Activated CD4-positive, alpha-beta T cell treated with anti-CD3 and anti-CD28 coated beads for 48 hours (primary cell): ENCODE measurements at places on chromosomes 1 and 21.

DNA sequence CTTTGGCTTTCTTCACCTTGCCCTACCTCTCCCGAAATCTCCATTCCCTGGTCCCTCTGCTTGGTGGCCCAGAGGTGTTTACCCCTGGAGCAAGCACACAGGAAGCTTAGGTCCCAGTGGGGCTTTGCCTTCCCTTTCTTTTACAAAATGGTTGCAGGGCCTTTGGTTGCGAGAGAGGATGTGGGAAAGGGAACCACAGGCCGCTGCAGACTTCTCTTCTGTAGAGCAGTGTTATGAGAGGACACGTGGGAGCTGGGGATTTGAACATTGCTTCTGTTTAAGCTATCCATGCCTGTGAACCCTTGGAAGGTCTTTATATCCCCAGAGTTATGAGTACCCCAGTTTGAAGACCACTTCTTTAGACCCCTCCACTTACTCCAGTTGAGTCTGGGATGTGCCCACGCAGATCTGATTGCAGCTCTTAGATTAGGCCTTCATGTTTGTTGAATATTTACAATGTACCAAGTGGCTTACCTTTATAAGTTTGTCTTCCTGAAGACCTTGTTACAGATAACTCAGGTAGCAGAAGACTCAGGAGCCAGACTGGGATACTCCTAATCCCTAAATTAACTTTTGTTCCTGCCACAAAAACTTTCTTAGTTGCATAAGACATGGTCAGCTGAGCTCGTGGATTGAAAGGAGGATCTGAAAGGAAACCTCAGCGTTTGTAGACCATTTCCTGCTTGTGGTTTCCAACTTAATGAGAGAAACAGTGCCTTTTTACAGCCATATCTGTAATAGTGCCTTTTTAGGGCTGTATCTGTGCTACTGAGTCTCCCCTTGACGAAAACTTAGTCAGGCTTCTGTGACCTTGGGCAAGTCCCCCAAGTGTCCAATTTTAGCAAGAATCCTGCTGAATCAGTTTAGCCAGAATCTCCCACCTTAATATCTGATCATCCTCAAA, 21.9 kb upstream of the IVNS1ABP start:
- DNase-seq, result peak; percentile 23

DNA sequence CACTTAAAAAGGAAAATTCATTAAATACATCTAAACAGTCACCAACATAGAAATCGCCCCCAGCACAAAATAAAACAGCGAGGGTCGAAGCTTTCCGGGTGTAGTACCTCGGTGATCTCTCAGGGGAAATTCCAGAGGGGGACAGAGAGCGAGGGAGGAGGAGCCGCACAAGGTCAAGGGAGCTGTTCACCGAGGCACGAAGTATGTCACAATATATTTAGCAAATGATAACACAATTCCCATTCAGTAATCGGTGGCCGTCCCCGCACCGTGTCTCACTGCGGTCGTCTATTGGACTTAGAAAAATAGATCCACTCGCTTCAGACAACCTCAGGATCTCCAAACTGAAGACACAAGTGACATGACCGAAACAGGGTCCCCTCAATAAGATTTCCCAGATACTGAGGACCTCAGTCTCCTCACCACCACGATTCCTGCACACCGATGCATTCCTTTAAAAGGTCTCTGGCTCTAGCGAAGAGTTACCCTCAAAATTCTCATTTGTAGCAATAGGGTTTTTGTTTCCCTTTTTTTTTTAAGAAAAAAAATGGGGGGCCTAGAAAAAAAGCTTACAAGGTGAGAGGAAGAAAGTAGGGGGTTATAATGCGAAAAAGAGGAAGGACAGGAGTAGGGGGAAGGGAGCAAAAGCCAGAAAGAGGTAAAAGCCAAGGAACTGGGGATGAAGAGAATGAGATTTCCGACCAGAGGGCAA, 1.1 kb downstream of the LPGAT1 start:
- no peak for DNase-seq

GRCh38 chr1:59520827-59521418, 224.0 kb downstream of the FGGY start:
- DNase-seq, result no peak

DNA sequence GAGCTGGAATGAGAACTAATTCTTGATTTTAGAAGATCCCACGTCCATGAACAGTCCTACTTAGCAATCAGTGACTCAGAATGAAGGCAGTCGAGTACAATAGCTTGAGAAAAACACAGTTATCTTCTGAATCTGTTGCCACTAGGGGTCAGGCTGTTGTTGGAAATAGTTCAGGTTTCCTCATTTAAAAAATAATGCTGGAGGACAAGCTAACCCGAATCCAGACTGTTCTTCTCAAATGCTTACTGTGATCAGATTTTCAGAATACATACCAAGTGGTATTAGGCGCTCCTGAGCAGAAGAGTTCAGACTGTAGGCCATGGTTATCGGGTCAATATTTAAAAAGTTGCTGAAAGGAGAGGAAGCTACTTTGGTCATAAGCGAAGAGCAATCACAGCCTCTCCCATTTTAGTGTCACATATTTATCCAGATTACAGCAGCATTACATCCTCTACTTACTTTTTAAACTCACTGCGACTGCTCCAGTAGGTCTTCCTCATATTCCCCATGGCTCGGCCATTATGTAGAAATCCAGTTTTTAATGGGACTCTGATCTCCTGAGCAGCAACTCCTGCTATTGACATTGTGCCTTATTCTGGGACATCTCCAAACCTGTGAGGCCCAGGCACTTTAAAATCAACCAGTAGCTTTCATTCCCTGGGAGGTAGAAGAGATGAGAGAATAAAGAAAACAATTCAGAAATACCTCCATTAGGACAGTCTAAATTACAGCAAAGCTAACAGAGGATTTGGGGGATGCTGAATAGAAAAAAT, 10.9 kb downstream of the ERRFI1 start:
- DNase-seq, result peak; percentile 33

DNA sequence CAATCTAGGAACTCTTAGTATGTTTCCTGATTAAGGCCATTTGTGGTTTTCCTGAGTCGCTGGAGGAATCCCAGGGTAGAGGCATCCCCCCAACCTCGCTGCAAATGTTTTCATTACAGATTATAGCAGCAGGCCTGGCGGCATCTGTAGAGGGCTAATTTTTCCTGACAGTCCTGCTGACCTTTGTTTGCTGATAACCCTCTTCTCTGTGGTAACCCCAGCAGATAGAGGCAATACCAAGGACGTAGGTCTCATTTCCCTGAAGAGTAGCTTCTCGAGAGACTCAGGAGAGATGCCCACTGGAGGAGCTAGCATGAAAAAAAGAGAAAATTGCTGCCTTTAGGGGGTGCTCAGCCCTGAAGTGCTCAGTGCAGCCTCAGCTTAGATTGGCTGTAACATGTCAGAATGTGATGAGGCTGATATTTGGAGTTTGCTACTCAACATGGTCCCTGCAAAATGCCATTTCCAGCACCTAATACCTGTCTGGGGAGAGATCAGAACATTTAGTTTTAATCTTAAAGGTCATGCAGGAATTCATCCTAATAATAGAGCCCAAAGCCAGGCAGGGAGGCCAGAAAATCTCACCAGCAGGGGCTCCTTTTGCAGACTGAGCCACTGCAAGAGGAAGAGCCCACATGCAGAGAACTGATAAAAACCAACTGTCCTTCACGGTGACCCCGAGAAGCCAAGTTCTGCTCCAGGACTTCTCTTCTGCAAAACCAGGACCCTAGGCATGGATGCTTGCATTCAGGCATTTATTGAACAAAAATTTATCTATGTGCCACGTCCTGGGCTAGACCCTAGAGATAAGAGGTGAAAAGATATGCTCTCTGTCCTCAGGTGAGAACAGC, 184.5 kb downstream of the KAZN start:
- no peak for DNase-seq

- no peak for DNase-seq
Measured at GRCh38 chr1:202835548-202836072, 24.9 kb downstream of the PCAT6 start.

GRCh38 chr1:30422251-30422650, 301.1 kb downstream of the MATN1 start:
- no peak for DNase-seq

- DNase-seq, result no peak
Measured at GRCh38 chr1:178126741-178127185, 32.9 kb downstream of the RASAL2 start.

GRCh38 chr1:41296506-41296905, 54.4 kb upstream of the SCMH1 start:
- DNase-seq, result no peak

GRCh38 chr1:15026117-15026489, 127.4 kb upstream of the TMEM51 start:
- no peak for DNase-seq

DNA sequence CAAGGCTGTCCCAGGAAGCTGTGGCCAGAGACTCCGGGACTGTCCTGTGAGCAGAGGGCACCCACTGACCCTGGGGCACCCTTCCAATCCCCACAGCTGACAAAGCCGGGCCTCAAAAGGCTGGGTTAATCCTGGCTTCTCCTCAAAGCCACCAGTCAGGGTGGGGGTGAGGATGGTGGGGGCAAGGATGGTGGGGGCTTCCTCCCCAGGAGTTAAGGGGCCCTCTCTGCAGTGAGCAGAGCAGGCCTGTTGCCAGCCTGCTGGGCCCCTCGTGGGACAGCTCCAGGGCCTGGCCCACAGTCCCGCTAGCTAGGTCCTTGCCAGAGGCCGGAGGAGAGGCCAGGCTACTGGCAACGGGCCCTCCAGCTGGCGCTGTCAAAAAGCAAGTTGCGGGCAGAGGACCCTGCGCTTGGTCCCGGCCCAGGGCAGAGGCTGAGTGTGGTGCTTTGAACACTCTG, 37.9 kb upstream of the CCDC27 start:
- DNase-seq, result no peak

GRCh38 chr1:4797016-4797410, 142.6 kb downstream of the AJAP1 start:
- no peak for DNase-seq

GRCh38 chr1:171140401-171140800, 44.7 kb upstream of the FMO2 start:
- no peak for DNase-seq

- no peak for DNase-seq
Measured at GRCh38 chr1:166552706-166553105, 286.6 kb upstream of the POGK start.

GRCh38 chr1:156402331-156403020, 33.5 kb downstream of the RHBG start:
- DNase-seq, result no peak

GRCh38 chr1:10070206-10070605, 37.4 kb downstream of the UBE4B start:
- DNase-seq, result no peak

- DNase-seq, result no peak
Measured at GRCh38 chr1:185565302-185565701, 168.9 kb upstream of the HMCN1 start.
